ENCODE measurements at places on chromosomes 1 and 21. TPM values are rescaled to one million over a fixed set of nuclear protein-coding genes. Genes with fewer than 3 reads are reported as not detected.

The PDC gene
- not detected for total RNA-seq

The NES gene
- total RNA-seq, result 30.6 TPM

The MTF1 gene
- 9.3 TPM for total RNA-seq

The ERO1B gene
- 20.8 TPM for total RNA-seq

The SERPINC1 gene
- not detected for total RNA-seq

All from thoracic aorta (tissue), 2 donors.